ENCODE measurements at places on chromosomes 5 and 9.
A peak's percentile ranks its signal among the peaks of the same experiment; 100 is the strongest.

DNA sequence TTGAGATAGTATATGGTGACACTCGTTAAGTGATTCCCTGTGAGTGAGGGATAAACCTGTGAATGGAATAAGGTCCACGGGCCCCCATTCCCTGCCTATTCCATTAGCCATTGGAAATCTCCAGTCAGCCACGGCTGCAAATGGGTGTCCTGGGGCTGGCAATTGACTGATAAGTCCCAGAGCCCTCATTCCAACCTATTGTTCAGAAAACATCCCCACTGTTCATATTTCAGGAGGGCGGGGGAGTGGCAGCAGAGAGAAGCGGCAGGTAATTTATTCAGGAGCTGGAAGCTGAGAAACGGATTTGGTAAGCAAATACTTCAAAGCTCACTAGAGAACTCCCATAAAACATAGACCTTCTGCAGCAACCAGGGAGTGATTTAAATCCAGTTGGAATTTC lies 42.0 kb downstream of the TMEM174 start:
- no peak for DNase-seq

- DNase-seq: no peak
Observed at GRCh38 chr9:132969783-132970182, 8.7 kb upstream of the GFI1B start.

DNA sequence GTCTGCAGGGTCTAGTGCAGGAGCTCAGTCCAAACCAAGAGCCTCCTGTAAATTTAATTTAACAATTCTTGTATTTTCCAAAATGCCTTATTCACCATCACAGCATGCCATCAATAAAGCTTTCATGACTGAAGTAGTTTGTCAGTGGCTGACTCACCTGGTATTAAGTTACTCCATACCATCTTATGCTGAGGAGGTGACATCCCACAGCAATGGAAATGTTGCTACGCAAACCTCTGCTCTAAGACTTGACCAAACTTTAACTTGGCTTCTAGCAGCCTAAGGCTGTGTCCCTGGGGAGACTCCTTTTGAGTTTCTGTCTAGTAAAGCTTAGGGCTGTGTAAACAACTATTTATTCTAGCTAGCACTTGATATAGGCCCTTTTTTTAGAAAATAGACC lies 1231.3 kb upstream of the CDH18 start:
- DNase-seq: no peak

GRCh38 chr9:134272302-134273023 lies 53.8 kb upstream of the RXRA start:
- no peak for DNase-seq

- DNase-seq: no peak
Observed at GRCh38 chr5:98750693-98751092, 22.8 kb upstream of the RGMB start.

- DNase-seq: no peak
Observed at GRCh38 chr9:106421772-106422171, 441.2 kb upstream of the ZNF462 start.

- no peak for DNase-seq
Observed at GRCh38 chr9:14500705-14501104, 186.8 kb upstream of the NFIB start.

DNA sequence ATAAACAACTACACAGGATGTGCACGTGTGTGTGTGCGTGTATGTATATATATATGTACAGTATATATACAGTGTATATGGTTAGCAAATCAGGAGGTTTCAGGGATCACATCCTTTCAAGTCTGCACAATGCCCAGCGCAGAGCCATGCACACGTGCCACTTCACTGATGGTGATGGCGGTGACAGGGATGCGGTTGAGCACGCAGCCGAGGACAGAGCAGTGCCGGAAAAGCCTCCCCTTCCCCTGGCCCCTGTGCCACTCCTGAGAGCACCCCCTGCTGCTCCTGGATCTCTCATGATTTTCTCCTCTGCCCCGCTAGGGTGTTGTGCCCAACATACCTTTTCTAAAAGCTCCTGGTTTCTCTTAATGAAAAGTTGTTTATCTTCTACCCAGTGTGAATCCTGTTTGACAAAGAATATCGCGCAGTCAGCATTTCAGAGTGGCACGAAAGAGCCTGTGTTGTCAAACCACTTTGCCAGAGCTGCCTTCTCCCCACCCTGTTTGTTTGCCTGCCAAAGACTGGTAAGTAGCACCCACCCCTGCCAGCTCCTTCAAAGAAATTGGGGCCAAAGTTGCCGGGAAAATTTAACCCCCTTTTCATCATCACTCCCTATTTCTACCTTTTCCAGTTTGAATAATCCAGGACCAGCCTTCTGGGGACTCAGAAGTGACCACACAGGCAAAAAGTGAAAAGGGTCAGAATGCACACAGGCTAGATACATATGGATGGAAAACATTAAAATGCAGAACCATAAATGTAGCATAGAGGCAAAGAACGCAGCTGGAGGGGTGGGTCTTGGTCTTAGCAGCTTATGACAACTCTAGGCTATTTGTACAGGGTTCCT lies 126.2 kb upstream of the DPYSL3 start:
- DNase-seq: no peak

DNA sequence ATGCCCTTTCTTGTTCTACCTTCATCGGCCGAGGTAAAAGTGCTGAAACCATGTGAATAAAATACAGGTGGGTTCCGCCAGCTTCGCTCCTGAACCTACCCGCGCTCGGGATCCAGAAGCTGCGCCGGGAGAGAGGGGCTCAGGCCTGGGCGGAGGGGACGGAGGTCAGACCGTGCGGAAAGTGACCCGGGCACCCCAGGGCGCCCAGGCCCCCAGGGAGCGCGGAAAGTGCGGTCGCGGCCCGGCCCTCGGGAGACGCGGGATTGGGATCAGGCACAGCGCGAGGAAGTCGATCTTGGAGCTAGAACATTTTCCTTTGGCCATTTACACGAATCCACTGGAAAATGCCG lies 329 bp downstream of the SYK start:
- no peak for DNase-seq

DNA sequence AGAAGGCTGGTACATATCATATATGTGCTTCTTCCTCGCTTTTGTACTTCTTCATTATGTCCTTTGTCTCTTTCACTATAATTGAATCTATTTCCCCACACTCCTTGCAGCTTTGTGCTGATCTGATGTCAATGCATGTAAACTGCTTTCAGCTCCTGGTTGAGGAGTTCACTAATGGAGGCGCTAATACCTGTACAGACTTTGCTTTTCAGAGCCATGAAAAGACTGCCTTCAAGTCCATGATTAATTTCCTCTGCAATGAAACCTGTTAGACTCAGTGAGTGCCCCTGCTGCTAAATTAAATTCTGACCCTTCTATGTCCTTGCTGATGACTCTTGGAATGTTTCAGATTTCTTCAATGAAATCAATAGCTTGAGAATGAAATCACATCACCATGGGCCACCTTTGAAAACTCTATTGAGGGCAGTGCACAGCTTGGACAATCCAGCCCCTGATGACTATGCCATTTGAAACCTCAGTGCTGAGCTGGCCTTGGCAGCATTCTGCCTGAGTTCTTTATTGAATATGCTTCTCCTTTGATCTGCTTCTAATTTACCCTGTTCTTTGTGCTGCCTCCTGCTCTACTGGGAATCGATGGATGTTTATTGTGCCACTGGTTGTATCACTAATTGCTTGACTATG lies 358.2 kb upstream of the DMAC1 start:
- no peak for DNase-seq

- no peak for DNase-seq
Observed at GRCh38 chr9:88659126-88659525, 124.1 kb downstream of the NXNL2 start.

DNA sequence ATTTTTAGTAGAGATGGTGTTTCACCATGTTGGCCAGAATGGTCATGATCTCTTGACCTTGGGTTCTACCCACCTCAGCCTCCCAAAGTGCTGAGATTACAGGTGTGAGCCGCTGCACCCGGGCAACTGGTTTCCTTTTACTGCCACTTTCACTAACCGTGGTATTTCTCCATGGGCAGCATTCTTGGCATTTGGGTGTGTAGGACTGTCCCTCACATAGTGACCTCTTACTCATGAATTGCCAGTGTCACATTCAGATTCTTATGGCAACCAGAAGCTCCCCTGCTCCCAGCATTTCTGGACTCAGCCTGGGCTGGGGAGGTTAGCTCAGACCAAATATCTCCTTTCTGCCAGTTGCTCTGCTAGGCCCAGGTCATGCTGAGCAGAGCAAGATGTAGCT lies 50.1 kb downstream of the FOXI1 start:
- no peak for DNase-seq

DNA sequence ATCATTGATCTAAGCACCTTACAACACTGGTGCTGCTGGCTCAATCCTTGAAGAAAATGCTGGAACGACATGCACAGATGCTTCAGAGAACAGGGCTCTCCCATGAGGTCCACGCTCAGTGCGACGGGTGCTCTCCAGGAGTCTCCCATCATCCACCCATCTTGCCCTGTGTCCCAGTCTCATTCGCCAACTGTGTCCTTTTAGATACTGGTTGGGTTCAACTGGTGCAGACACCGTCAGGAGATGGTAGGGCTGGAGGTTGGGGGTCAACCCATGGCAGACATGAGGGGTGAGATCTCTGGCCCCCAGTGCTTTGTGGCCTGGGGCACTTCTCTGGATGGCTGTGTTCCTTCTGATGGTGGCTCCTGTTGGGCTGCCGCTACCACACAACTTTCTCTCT lies 1.6 kb upstream of the OBP2B start:
- no peak for DNase-seq

DNA sequence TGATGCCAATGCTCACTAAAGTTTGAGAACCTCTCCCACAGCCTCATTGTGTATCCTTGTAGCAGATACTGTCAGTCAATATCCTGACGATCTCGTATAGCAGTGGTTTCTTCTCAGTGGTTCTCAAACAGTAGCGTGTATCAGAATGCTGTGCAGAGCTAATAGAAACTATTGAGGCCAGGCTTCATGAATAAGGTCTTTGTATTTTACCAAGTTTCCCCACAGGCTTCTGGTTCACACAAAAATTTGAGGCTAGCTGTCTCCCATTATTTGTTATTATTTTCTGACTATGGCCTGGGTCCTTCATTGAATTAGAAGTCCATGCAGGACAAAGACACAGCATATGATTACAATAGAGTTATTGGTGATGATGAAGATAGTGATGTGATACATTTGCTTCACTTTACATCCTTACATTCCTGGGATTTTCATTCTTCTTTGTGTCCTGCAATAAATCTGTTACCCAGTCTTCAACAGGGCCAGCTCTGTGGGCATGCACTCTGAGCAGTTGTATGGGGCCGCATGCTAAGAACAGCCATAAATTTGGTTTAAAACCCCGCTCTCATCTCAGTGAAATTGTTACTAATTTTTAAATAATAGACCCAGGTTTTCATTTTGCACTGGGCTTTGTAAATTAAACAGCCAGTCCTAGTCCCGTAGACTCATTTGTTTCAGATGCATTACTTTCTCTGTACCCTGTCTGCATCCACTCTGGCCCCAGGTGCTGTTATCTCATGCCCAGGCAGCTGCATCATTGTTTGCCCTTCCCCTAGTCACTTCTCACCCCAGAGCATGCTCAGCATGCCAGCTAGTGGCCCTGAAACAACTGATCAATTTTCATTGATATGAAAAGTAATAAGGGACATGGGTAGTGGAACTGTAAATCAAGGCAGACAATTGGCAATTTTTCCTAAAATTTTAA lies 199.9 kb upstream of the PIK3R1 start:
- DNase-seq: no peak

GRCh38 chr9:37706290-37706689 lies 47.3 kb upstream of the TRMT10B start:
- no peak for DNase-seq

- DNase-seq: no peak
Observed at GRCh38 chr5:38022631-38023030, 182.8 kb upstream of the GDNF start.

GRCh38 chr9:101365181-101365580 lies 19.6 kb downstream of the BAAT start:
- no peak for DNase-seq

GRCh38 chr9:13863112-13863511 lies 450.8 kb downstream of the NFIB start:
- no peak for DNase-seq

DNA sequence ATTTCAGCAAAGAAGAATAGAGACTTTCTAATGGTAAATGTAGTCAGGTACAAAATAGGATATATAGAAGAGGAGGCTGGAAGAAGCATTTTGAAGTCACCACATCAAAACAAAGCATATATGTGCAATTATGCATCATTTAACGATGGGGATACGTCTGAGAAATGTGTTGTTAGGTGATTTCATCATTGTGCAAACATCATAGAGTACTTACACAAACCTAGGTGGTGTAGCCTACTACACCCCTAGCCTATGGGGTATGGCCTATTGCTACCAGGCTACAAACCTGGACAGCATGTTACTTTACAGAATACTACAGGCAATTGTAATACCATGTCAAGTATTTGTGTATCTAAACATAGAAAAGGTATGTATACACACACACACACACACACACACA lies 28.4 kb downstream of the ELP1 start:
- DNase-seq: no peak

- DNase-seq: no peak
Observed at GRCh38 chr9:8643896-8644295, 844.3 kb upstream of the DMAC1 start.

DNA sequence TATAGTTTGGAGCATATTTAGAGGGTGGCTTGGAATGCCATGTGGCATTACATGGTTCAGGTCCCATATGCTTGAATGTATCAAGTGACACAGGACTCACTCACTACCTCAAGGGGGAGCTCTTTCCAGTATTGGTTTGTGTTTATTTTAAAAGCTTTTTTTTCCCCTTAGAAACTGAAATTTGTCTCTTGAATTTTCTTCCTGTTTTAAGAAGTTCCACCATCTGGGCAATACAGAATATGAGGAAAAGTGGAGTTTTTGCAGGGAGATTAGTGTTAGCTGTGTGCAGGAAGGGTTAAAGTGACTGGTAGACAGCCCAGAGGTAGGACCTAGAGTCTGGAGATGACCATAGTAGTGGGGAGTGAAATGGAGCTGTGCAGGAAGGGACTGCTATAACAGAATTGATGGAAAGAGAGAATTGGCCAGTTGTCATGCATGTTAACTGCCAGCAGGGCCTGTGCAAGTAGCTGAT lies 36.6 kb downstream of the CTNNA1 start:
- peak; percentile 44 for DNase-seq

GRCh38 chr5:170201311-170201710 lies 31.5 kb upstream of the C5orf58 start:
- DNase-seq: no peak

- no peak for DNase-seq
Observed at GRCh38 chr5:130068988-130069387, 164.7 kb downstream of the CHSY3 start.

- DNase-seq: no peak
Observed at GRCh38 chr9:20906326-20906725, 125.1 kb downstream of the HACD4 start.

DNA sequence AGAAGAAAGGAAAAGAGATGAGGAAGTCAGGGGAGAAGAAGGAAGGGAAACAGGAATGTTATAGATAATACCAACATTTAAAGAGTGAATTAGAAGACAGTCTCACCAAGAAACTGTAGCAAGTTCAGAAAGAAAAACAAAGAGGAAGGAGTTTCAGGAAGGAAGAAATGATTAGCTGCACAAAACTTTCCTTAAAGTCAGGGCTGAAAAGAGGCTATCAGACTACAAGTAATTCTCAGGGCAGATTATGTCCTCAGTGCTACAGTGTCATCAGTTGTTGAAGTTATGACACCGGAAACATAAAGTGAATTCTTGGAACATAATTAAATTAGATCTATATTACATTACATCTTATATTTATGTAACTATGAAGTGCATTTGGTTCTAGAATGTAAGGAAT lies 226.9 kb downstream of the ARRDC3 start:
- DNase-seq: no peak

- DNase-seq: no peak
Observed at GRCh38 chr9:106860721-106861639, 2.0 kb upstream of the ZNF462 start.

Data from HuH-7.5 (cell line).